Lower lobe of right lung (tissue), 2 donors: ENCODE measurements at places on chromosomes 5 and 9. TPM values are rescaled to one million over a fixed set of nuclear protein-coding genes. Genes with fewer than 3 reads are reported as not detected.

DNA sequence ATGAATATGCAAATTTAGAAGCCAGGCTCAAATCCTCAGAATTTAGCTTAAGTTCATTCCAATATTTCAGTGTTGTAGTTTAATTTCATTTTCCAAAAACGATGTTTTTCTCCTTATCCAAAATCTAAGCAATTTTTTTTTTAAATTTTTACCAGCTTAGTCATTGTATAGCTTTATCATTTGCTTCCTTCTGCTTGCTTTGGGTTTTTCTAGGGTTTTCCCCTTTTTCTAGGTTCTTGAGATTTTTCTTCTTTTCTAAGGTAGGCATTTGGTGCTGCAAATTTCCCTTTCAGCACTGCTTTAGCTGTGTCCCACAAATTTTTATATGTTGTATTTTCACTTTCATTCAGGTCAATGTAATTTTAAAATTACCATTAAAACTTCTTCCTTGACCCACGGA is 34.4 kb upstream of the CCDC112 start:
- DNase-seq = no peak
- H3K27me3 ChIP-seq = no peaks in the 10 kb centered on the region
- H3K27ac ChIP-seq = no peak overlapping the region
- H3K4me3 ChIP-seq = no peak overlapping the region
- no peaks in the 10 kb centered on the region for H3K36me3 ChIP-seq

PCDHB10 gene
- 2.0 TPM for total RNA-seq

SPINK13 gene
- not detected for total RNA-seq

GRCh38 chr5:125558016-125558415 is 811.6 kb upstream of the ZNF608 start:
- H3K4me1 ChIP-seq = no peaks in the 10 kb centered on the region
- no peak overlapping the region for H3K27ac ChIP-seq
- H3K4me3 ChIP-seq = no peak overlapping the region
- DNase-seq = no peak

SPINK14 gene
- total RNA-seq = not detected

SLC22A5 gene
- 12.6 TPM for total RNA-seq

DNA sequence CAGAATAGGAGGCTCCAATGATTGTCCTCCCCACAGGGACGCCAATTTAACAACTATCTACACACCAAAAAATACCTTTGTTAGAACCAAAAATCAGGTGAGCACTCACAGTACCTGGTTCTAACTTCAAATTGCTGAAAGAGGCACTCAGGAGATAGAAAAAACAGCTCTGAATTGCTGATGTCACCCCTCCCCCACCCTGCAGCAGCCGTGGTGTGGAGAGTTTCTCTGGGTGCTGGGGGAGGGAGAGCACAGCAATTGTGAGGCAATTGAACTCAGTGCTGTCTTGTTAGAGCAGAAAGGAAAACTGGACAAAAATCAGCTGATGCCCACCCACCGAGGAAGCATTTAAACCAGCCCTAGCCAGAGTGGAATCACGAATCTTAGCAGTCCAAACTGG is 41.8 kb downstream of the TNFSF8 start:
- no peaks in the 10 kb centered on the region for H3K27me3 ChIP-seq
- no peaks in the 10 kb centered on the region for H3K36me3 ChIP-seq
- H3K4me3 ChIP-seq = no peak overlapping the region

- no peaks in the 10 kb centered on the region for H3K27me3 ChIP-seq
- no peak for DNase-seq
- H3K4me3 ChIP-seq = no peak overlapping the region
- peak overlapping the region; percentile 37 for H3K27ac ChIP-seq
Observed at GRCh38 chr9:95077766-95078370, 239.6 kb downstream of the FANCC start.

GRCh38 chr5:8386719-8387288 is 517.9 kb downstream of the MTRR start:
- H3K36me3 ChIP-seq = no peaks in the 10 kb centered on the region
- H3K27me3 ChIP-seq = no peaks in the 10 kb centered on the region
- no peak for DNase-seq
- H3K4me1 ChIP-seq = no peaks in the 10 kb centered on the region
- H3K27ac ChIP-seq = no peak overlapping the region
- H3K4me3 ChIP-seq = no peak overlapping the region

DNA sequence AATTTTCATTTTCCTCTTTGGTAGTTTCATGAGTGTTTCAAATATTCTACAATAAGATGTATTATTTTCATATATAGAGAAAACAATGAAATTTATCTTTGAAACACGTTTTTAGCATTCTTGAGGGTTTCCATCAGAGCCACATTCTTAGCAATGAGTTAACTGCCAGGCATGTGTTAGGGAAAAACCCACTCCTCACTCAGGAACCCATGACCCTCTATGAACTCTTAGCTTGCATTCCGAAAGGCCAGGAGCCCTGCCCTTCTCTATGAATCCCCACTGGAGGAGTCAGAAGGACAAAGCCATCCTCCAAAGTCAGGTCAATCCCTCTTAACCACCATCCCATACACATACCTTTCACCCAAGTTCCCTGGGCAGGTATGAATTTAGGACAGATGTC is 57.5 kb downstream of the ADAMTS12 start:
- H3K27ac ChIP-seq = no peak overlapping the region
- no peak for DNase-seq
- no peaks in the 10 kb centered on the region for H3K27me3 ChIP-seq
- H3K36me3 ChIP-seq = no peaks in the 10 kb centered on the region
- no peaks in the 10 kb centered on the region for H3K4me1 ChIP-seq
- H3K4me3 ChIP-seq = no peak overlapping the region

DNA sequence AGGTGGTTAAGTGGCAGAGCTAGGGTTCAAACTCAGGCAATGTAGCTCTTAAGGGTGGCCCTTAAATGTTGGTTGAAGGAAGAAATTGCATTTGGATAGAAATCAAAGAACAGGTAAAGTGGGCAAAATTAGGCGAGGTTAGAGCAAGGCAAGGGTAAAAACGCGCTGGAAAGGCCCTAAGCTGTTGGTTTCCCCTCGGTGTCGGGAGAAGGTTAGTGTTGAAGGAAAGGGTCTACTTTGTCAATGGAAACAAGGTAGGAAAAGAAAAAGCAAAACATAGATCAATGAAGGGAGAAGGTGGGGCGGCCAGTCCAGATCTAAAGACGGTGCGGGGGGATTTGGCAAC is 431 bp downstream of the FASTKD3 start:
- peak overlapping the region; percentile 95 for H3K4me3 ChIP-seq
- DNase-seq = no peak
- H3K27ac ChIP-seq = peak overlapping the region; percentile 89
- H3K36me3 ChIP-seq = peaks cover 24% of the 10 kb centered on the region
- H3K4me1 ChIP-seq = peaks cover 30% of the 10 kb centered on the region
